ENCODE measurements at places on chromosomes 11 and 22. TPM values are rescaled to one million over a fixed set of nuclear protein-coding genes. Genes with fewer than 3 reads are reported as not detected.

GRCh38 chr11:45593992-45594391, 71.4 kb downstream of the CHST1 start:
- no peak for DNase-seq

Gene FAM83F
- 12.1 TPM for total RNA-seq

DNA sequence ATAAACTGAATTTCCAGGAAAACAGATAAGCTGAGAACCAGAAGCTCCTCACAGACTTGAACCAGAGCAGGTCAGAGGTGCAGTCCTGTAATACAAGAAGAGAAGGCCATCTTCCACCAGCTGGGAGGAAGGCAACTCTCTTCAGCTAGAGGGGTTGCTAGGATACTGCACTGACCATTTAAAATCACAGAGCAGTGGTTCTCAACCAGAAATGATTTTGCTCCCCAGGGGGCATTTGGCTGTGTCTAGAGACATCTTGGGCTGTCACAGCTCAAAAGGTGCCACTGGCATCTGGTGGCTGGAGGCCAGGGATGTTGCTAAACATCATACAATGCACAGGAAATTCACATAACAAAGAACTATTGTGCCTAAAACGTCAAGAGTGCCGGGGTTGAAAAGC, 17.2 kb downstream of the OPCML start:
- no peak for DNase-seq

- no peak for DNase-seq
These were observed 102.4 kb upstream of the SERPIND1 start for GRCh38 chr22:20671409-20672081.

DNA sequence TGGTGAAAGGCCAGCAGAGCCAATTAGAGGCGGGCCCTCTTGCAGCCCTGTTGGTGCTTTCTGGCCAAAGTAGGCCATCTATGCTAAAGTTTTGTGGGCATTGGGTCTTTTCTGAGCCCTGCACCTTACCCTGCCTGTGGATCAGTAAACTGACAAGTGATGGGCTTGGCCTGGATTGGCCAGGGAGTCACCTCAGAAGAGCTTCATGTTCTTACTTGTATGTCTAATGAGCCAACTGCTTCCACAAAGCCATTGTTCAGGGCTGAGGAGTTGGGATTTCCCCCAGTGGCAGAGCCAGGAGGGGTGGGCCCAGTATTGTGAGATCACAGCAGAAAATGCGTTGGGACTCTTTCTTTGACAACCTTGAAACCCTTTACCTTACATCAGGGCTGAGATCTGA, 90.4 kb downstream of the CWC15 start:
- no peak for DNase-seq

Gene CYB5R3
- total RNA-seq: 240 TPM

All from mucosa of gallbladder (tissue), 1 donor.